MCF 10A (cell line): ENCODE measurements at places on chromosomes 7 and 10.

DNA sequence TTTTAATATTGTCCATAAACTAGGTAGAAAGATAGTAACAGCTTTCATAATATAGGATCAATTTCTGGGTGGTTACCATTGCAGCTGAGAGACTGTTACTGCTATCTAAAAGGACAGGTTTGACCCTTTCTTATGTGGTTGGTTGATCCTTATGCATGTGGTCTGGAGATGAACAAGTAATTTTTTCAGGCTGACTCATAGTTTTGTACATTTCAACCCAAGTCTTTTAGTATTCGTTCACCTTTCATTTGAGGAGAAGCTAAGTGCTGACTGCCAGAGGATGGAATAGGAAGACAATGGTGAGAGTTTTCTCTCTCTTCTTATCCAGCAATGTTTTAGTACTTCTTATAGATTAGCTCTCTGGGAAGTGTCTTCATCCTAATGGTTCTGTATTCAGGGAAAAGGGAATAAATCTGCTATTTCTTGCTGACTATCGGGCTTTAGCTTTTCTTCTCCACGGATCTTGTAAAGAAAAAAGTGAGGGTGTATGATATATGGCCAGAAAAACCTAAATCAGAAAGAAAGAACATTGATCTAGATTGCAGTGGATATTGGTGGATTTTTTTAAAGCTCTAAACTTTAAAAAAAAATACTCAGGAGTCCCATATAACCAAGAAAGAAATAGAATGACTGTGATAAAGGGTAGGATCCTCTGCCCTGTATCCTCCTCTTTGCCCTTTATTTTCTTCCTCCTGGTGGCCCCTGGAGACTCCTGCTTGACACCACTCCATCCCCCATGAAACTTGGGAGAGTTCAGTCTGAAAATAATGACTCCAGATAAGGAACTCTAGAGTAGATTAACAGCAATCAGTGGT, 88.0 kb downstream of the CPED1 start:
- peak; percentile 46 for DNase-seq

GRCh38 chr7:41924796-41925195, 221.9 kb upstream of the INHBA start:
- DNase-seq: no peak

GRCh38 chr7:41292487-41292886, 410.4 kb downstream of the INHBA start:
- DNase-seq: peak; percentile 90

GRCh38 chr7:78220754-78221153, 422.2 kb downstream of the PHTF2 start:
- no peak for DNase-seq

- no peak for DNase-seq
Measured at GRCh38 chr10:123227706-123228105, 73.5 kb downstream of the BUB3 start.

DNA sequence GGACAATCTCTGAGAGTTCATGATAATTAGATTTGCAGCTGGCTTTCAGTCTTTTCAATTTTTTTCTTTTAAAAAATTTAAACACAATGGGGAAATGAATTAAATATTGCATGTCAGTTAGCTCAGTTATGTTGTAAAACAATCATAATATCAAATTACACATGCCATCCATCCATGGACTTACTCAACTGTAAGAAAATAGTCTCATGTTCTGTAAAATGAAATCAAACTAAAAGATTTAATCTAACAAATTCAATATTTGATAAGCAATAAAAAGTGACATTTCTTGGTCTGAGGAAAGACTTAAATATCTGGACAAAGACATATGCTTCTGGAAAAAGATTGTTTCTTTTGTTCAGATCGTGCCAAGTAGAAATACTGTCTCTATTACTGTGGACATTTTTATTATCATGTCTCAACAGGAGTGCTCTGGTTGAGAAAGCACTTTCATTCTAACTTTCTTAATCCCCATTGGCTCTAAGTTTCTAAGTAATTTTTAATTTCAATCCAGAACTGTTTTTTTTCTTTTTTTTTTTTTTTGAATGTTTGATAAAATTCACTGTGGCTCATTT, 179.2 kb upstream of the FAM3C start:
- DNase-seq: no peak

GRCh38 chr7:16293669-16294425, 127.5 kb downstream of the CRPPA start:
- no peak for DNase-seq

DNA sequence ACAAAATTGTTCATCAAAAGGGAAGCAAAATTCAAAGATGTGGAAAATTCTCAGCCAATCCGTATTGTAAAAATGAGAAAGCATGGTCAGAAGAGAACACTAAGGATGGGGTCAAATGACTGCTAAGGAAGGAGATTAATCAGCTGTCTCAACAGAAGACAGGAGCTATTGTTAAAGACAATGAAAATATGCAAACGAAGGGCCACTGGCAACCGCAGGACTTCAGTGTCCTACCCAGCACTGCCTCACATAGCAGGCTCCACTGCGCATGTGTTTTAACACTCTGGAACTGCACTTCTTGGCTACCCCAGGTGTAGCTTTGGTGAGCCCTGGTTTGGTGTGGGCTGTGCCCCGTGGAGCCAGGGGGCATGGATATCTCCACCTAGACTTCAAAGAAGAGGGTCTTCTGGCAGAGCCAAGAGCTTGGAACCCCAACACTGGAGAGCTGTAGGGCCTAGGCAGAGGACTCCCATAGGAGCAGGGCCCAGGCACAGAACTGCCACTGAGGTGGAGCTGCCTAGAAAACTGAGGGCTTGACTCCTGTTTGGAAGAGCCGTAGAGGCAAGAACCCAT, 176.2 kb upstream of the GDF10 start:
- no peak for DNase-seq

GRCh38 chr7:8147760-8148463, 114.1 kb downstream of the ICA1 start:
- no peak for DNase-seq

DNA sequence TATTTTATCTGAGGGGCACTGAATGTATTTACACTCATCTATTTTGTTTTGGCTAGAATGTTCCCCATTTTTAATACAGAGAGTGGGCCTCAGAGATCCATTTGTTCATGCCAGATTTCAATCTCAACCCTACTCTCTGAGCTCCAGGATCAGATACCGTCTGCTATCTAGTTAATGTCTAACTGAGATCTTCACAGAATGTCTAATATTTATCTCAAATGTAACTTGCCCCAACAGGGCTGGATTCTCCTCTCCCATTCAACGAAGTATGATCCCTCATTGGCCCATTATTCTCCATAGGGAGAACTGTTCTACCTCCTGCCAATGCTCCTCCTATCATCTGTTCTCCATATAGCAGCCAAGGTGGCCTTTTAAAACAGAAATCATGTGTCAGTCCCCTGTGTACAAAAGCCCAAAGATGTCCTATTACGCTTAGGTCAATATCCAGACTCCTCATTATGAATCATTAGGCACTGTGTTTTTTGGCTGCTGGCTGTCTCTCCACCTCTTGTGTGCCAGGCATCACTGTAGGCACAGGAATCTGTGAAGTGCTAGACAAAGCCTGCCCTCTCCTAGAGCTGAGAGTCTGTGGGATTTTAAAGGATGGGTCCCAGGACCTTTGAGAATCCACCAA, 169.3 kb upstream of the AGK start:
- DNase-seq: peak; percentile 17

GRCh38 chr7:113394856-113395255, 276.5 kb upstream of the SMIM30 start:
- DNase-seq: peak; percentile 4

- DNase-seq: no peak
Measured at GRCh38 chr7:116777651-116778281, 84.6 kb upstream of the CAPZA2 start.

DNA sequence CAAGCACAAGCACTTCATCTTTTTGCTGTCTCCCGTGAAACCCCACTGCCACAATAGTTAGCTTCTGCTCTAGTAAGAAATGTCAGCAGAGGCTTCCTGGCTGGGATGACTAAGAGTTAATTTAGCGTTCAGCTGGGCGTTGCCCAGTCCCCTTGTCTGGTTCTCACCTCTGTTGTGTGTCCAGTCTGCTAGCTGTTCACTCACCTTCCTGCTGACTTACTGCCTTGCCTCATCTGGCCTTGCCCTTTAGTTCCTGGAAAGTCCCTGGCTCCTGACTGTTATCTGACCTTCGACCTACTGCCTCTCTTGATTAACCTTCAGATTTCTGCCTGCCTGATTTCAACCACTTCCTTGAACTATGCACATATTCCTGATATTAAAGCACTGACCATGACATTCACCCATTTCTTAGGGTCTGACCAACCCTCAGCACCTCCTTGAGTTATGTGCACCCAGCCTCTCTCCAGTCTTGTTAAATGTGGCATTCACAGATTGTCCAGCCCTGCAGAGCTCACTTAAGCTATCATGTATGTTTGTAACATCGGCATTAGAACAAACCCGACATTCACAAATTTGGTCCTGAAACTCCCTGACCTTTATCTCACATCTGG, 30.3 kb downstream of the C7orf33 start:
- DNase-seq: peak; percentile 25

DNA sequence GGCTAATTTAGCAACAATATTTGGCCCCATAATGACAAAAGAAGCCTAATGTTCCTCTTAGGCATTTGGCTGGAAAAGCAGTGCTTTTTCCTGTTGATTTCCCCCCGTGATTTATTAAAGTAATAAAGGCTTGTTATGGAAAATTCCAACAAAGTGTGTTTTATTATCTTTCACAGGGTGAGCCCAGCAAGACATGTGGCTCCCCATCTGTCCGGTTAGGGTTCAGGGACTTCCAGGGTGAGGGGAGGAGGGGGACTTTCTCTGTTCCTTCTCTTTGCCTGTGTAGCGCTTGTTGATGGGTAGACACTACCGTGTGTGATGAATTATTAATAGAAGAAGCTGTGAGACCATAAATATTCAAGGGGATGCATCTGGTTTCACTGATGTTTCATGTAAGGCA, 39.0 kb downstream of the HTR5A start:
- no peak for DNase-seq

GRCh38 chr7:82442492-82443035, 1.0 kb downstream of the CACNA2D1 start:
- DNase-seq: no peak

DNA sequence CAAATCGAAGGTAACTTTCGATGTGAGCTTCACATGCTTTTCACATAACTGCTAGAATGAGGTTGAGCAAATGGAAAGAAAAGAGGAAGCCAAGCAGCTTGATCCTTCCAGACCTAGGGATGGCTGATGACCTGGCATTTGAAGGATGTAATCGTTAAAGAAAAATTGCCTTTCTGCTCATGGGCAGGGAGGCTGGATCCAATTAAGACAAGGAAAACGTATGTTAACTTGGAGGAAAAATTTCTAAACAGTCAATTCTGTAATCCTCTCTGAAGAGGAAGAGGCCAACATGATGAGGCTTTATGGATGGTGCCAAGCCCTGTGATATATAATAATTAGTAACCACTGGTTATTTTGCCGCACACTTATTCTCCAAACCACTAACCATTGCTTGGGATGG, 12.5 kb downstream of the GRK5 start:
- no peak for DNase-seq

GRCh38 chr10:71520042-71520441, 123.3 kb downstream of the CDH23 start:
- DNase-seq: no peak

GRCh38 chr10:125567529-125567928, 115.4 kb downstream of the TEX36 start:
- DNase-seq: no peak

GRCh38 chr10:26491934-26492333, 53.8 kb downstream of the APBB1IP start:
- DNase-seq: peak; percentile 70

DNA sequence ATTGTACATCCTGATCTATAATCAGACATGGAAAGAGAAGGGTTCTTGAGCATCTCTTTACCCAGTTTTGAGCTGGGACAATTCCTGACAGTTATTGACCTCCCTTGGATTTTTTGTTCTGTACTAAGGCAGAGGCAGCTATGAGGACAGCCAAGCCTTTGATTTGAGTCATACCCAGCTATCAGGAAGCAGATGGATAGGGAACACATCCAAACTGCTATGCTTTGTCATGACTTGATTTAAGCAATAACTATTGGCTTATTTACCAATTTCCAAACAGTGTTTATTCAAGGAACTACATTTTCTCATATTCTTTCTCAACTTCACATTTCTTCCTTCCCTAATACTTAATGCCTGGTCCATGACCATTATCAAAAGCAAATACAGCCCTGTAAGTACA, 396.4 kb upstream of the STEAP1 start:
- no peak for DNase-seq

GRCh38 chr10:79054203-79055099, 14.3 kb upstream of the ZMIZ1 start:
- no peak for DNase-seq
